ENCODE measurements at places on chromosomes 6 and 20.

DNA sequence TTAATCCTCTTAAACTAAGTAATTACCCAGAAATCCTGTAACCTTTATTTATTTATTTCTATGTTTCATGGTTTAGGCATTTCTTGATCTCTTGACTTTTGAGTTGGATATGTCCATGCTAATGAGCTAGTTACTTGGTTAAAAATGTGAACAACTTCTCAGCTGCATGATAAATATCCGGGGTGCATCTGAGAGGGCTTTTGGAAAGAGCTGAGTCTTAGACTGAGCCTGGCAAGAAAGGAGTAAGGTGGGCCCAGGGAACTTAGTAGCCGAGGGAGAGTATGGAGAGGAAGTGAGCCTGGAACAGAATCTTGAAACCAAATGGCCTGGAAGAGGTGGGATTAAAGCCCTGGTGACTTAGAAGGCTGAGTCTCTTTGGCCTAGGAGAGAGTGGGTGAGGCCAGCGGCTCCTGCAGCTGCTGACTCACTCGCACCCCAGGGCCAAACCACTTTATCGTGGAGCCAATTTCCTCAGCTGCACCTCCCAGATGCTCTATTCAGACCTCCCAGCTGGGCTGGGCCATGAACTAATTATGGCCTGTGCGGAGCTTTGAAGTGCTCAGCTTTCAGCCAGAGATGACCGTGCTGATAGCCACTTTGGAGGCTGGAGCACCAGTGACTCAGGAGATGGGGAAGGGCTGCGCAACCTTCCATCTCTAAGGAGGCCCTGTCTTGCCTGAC, 19.1 kb downstream of the TGM3 start:
- DNase-seq: peak; percentile 66

DNA sequence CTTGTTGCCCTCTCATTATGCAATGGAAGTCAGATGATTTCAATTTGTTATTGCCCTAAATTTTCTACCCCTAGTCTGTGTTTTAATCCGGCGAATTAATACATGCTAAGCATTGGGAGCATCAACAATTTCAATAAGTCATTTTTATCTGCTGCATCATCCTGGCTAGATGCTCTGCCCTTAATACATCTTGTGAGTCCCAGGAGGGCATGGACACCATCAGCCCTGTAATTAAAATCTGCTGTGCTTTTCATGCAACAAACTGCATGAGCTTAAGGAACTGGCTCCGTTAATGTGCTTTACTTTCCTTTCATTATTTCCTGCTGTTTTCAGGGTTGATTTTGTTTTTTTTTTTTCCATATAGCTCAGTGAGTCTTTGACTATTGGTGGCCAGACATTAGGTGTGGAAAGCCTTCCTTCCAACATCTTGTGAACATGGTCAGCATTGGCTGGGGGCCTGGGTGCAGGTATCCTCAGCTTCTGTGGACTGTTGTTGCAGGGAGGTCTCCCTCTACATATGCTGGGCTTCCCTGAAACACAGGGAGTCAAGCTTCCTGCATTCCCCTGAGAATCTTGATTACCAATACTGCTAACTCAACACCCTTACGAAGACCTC, 8.5 kb upstream of the PBOV1 start:
- DNase-seq: no peak

GRCh38 chr20:53643031-53643832, 49.6 kb upstream of the ZNF217 start:
- no peak for DNase-seq

DNA sequence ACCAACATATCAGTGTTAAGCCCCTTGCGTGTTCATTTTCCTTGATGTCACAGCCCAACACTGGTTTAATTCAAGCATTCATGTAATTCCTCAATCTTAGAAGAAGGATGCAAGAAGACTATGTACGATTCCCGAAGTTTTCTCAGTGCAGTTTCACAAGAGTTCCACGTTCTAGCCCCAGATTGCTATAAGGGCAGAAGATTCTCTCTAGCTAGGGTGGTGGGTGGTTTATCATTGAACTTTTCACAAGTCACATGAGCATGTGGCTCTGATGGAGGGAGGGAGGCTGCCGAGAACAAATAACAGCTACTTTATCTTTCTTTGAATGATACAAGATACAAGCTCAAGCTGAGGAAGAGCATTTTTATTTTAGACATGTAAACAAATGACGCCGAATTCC, 71.9 kb upstream of the NHSL1 start:
- DNase-seq: no peak

- no peak for DNase-seq
These were observed 4.9 kb upstream of the CDSN start for GRCh38 chr6:31125162-31125561.

DNA sequence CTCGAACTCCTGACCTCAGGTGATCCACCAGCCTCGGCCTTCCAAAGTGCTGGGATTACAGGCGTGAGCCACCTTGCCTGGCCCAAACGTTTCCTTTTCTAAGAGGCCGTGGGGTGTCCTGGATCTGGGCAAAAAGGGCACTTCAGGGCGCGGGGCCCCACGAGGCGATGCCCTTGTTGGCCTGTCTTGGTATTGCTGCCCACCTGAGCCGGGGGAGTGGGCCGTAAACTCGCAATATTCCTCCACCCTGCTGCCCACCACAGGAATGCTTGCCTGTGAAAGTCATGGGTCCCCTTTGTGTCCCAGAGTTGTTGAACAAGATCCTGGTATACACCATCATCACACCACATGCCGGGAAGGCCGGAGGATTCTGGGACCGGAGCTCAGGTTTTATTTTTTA, 49.0 kb downstream of the SSR1 start:
- no peak for DNase-seq

DNA sequence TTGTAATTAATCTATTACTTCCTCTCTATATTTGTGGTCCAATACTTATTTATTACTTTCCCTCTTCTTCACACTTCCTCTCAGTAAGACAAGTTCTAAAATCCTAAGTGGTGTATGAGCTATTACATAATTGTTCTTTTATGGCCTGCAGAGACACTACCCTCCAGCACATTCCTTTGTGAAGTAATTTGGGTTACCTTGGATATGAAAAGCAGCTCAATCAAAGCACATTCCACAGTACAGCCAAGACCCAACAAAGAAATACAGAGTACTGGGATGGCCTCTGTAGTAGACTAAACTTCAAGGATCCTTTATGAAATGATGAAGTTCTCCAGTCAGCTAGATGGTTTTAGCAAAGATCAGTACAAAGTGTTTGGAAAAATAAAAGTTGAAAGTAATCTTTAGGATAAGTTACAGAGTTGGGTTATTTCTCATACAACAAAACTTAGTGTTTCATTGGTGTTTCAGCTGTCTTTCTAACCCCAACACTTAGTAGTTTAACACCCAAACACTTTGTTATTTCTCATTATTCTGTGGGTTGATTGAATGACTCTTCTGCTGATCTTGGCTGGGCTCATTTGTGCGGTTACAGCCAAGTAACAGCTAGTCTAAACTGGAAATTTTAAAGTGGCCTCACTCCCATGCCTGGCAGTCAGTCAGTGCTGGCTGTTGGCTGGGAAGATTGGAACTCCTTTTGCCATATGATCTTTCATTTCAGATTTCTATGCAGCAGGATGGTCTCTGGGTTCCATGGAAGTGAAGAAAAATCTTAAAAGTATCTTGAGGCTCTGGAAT, 161.5 kb upstream of the POU3F2 start:
- no peak for DNase-seq

DNA sequence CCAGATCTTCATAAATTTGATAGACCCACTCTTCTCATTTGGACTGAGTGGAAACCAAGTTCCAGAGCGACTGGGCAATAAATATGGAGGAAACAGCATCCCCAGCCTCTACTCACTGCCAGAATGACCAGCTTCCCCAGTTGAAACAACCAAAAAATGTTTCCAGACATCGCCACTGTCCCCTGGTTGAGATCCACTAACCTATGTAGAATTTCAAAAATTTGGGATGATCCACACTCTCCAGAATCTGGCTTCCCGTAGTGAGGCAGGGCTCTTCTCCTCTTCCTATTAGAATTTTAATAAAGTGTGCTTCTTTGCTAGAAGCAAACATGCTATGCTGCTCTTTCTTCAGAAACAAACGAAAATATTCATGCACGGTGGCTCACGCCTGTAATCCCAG, 287.0 kb upstream of the SUPT3H start:
- no peak for DNase-seq

DNA sequence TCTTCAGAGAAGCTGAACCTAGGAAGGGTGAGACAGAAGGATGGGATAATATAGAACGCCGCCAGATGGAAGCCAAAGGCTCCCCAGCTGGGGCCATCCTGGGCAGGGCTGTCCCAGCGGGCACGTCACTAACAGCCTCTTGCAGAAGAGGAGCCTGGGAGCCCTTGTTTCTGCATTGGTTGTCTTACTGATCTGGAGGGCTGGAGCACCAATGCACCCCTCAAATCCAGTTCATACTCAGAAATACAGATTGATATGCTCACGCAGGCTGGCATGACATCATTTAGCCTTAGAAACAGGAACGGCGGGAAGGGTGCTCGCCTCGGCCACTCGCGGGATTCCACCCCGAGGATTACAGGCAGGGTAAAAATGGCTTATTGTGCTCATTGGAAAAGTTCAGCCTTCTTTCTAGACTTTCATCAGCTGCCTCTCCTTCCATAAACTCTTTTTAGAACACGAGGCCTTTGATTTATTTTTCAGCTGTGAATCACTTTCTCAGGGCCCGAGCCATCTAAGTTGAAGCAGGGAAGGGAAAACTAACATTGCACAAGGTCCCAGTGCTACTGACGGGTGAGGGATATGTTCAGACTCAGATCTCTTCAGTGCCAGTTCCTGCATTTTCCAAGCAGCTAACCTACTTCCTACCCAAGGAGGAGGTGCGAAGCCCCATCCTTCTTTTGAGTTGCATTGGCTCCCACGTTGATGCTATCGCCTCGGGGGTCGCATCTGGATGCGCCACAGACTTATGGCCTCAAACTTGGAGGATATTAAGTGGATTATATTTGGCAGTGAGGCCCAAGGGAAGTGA, 82.3 kb downstream of the GMPR start:
- DNase-seq: peak; percentile 87

- DNase-seq: no peak
These were observed 184.2 kb downstream of the PHF3 start for GRCh38 chr6:63819831-63820230.

DNA sequence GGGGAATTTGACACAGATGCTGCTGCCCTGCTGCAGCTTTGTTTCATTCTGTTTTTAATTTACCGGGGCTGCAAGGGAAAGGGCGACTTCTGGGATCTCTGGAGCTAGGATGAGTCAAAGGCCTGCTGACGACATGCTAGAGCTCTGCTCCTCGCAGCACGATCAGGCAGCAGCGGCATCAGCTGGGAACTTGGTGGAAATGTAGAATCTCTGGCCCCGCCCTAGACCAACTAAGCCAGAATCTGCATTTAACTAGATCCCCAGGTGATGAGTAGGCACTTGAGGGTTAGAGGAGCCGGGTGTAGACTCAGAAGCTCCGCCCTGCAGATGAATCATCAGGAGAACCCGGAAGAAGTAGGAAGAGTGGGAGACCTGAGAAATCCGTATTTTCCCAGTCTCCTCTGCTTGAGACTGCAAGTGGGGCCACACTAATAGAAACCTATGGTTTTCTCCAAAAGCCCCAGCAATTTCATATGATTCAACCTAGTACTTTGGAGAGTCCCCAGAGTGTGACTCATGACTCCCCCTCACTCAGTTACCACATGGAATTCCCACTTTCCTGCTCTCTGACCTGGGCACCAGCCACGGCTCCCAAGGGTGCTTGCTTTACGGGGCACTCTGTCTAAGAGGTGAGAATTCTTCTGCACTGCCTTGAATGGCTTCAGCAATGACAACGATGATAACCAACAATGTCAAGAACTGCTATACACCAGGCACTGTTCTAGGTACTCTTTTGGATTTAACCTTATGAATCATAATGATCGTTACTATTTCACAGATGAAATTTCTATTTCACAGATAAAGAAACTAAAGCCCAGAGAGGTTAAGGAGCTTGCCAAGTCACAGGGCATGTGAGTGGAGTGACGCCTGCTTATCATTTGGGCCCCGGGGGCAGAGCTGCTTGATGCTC, 18.1 kb downstream of the TUBB2B start:
- DNase-seq: no peak
